Germinal center (tissue), 1 donor: ENCODE measurements at places on chromosomes 7 and 10.

DNA sequence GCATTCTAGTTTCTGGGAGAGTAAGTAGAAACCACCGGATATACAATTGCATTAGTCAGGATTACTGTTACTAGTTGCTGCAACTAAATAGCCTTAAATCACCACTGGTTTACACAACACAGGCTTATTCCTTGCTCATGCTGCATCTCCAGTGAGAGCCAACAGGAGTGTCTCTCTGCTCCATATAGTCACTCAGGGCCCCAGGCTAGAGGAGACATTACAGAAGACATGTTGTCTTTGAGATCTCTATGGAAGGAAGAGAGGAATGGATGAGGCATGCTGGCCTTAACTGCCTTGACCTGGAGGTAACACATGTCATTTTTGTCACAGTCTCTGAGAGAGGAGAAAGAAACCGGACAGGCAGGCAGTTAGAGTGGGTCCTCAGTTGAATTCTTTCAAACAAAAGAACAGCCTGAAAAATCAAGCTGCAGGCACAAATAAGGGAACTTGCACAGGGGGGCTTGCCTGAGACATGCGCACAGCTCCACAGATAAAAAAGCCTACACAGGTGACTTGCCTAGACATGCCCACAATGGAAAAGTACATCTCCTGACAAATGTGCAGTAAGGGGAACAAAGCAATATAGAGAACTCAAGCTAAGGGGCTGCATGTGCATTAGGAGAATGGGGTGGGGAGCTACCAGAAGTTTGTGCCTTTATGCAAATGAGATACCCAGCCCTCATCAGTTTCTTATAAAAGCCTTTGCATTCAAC lies 348.0 kb downstream of the TYW1 start:
- no peak for DNase-seq

GRCh38 chr7:157312941-157313340 lies 23.9 kb upstream of the DNAJB6 start:
- DNase-seq, result no peak

DNA sequence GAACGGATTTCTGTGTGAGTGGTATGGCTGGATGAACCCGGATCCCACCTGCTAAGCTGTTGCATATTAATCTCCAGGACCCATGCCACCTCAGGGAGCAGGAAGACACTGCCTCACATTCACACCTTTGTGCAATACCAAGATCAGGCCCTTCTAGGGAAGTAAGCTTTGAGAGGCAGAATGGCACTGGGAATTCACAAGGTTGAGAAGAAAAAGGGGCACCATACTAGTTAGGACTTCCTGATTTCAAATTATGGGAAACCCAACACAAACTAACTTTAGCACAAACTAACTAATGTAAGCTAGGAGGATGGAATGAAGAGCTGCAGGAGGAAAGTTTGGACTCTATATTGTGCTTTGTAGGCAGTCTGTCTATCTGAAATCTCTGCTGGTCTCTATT lies 71.3 kb downstream of the TBXAS1 start:
- DNase-seq, result no peak

DNA sequence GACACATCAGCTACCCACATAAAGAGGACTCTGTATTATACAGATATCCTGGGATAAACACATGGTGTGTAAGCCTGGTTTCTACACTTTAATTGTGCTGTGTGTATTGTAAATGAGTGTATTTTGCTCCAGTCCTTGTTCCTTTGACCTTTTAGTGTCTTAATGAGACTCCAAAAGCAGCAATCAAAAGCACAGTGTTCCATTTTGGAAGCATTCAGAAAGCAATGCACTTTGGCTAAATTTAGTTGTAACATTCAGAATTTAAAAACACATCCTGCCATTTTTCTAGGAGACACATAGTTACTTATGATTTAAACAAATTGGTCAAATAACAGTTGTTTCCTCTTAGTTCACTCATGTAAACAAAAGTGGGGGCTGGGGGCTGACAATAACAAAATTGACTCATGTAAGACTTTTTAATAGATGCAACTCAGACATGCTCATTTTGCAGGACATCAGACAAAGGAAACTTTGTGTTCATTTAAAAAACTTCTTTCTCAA lies 122.2 kb downstream of the GPR37 start:
- DNase-seq, result no peak

DNA sequence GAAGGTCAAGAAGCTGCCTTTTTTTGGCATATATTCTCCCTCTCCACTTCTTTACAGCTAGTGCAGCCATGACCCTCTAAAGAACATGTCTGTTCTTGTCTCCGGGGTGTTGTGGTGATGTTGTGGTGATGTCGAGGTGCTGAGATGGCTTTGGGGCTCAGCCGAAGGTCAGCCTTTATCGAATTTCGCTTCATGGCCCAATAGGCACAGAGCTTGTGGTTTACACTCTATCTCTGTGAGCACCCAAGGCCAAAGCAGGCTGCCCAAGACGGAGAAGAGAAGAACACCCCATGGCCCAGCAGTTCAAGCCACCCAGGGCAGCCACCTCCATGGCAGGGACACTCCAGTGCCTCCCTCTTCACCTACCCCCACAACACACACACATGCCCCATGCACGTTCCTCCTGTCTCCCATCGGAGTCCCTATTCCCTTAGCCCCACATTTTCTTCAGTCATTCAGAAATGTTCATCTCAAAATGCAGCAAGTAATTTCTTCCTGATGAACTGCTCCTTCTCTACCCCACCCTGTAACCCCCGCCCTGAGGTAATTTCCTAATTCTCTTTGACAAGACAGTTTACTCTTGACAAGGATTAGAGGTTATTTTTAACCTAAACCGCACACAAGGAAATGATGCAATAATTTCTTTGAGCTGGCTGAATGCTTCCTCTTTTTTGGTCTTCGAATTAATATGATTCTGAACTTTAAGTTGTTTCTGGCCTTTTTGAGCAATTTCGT lies 18.6 kb upstream of the ADRB1 start:
- peak; percentile 44 for DNase-seq

DNA sequence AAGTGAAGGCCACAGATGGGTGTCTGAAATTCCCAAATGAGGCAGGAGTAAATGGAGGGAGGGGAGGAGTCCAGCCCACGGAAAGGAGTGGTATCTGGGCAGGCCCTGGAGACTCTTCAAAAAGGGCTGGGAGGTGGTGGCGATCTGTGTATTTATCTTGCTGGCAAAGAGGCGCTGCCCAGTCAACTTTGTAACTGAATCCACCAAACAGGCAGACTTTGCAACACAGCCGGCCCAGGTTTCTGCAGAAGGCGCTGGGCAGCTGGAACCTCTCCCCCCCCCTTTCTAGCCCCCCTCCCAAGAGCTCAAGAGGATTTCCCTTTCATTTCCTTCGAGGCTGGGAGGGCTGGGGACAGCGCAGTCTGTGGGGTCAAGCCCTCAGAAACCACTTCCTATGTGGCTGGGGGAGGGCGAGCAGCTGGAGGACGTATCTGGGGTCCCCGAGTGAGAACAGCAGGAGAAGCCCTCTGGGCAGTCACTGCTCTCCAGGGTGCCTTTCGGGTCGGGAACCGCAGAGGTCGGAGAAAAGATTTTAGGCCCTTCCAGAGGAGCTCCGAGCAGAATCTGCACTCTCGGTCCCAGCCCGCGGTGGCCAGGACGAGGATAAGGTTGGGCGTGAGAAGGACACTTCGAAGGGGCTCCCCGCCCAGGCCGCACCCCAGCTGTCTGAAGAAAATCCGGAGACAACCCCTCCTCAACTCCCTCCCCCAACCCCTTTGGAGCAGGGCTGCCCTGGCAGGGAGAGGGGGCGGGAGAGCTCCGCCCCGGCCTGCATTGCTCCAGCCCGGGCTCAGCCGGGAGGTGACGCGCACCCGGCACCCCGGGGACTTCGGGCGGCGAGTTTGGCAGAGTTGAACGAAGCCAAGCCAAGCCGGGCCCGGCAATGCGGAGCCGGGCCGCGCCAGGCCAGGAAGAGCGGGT lies 965 bp downstream of the ZCCHC24 start:
- peak; percentile 74 for DNase-seq
